NCI-H345 (cell line): ENCODE measurements at places on chromosomes 3 and 15.

GRCh38 chr15:77901921-77902750, 175.4 kb downstream of the TBC1D2B start:
- DNase-seq = no peak

GRCh38 chr3:125366132-125366531, 9.0 kb downstream of the ZNF148 start:
- no peak for DNase-seq

GRCh38 chr15:91311986-91312385, 211.9 kb downstream of the SV2B start:
- no peak for DNase-seq

DNA sequence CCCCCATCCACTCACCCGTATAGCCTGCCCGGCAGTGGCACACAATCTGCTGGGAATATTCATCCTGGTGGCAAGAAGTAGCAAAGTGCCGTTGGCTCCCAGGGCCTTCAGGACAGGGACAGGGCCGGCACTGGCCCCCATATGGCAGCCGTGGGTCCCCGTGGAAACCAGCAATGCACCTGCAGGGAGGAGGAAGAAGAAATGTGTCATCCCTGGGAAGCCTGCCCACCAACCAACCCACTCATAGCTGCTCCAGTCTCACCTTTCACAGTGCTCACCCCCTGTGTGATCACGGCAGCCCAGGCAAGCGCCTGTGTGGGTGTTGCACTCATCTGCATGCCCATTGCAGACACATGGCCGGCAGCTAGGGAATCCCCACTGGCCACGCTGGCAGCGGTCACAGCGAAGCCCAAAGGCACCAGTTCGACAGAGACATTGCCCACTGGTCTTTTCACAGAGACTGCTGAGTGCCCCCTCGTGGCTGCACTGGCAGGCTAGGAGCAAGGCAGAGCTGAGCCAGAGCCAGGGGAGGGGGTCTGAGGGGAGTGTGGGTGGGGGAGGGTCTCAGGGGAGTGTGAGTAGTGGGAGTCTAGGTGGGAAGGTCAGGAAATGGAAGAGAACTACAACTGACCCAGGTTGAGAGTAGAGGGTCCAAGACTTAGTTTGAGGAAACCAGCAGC, 4.5 kb upstream of the USP19 start:
- DNase-seq = no peak

DNA sequence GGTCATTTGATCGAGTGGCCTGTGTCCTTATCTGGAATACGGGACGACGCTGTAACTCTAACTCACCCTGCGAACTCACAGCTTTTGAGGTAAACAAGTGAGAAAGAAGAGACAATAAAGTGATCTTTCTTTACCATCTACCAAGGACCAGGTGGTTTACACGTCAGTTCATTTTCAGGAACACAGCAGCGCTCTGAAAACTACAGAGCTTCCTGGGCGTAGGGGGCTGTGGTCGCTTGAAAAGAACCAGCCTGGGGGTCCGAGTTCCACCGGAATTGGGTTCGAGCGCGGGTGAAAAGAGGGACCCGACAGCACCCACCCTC, 357 bp downstream of the KIAA1143 start:
- DNase-seq = no peak
